Hematopoietic multipotent progenitor cell treated with erythropoietin and hydrocortisone succinate and interleukin-3 and kit ligand, for 4 days (in vitro differentiated cells): ENCODE measurements at places on chromosomes 7 and 10.

- DNase-seq = no peak
Measured at GRCh38 chr10:126147866-126148587, 240.2 kb downstream of the ADAM12 start.

DNA sequence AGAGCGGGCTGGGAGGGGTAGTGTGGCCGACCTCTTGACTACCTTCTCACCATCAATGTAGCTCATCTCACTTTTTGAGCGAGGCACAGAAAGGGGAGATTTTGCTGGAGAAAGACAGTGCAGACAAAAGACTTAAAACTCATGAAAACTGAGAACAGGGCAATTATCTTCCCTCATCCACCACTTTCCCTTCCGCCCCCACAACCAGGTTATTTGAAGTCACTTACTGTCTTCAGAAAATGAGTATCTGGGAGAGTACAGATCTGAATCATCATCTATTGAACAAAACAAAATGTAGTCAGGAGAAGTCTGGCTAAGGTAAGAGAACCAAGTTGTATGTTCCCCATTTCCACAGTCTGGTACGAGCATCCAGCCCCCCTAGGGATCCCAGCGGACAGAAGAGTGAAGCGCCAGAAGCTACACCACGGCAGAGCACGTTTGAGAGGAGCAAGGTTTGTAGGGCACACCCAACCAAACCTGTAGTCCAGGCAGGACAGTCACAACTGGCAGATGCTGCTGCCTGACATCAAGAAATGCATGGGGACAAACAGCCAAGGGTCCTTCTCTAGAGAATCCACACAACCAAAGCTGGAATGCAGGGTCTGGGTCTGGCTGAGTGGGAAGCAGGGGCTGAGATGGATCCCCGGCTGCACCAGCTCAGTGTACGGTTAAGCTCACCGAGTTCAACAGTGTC, 93.4 kb upstream of the PDLIM1 start:
- DNase-seq = no peak

DNA sequence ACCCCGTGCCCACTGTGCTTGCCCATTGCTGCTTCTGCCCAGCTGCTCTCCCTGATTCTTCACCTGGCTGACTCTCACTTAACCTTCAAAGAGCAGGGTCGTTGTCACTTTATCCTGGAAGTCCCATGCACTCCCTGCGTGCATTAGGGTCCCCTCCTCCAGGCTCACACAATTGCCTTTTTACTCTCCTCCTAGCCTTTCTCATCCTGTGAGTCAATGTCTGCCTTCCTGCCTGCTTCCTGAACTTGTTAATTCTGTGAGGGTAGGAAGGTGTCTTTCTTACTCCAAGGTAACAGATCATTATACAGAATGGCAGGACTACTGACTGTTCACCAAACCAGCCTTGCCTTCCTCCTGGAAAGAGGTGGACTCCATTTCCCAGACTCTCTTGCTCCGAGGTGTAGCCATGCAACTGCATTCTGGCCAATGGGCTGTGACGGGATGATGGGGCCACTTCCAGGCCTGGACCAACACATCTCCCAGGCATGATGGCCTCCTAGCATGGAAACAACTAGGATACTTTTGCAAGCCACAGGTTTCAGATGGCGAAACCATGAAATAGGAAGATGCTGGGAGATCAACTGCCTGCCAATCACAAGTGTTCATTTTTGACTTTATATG, 54.7 kb downstream of the ARHGAP22 start:
- DNase-seq = no peak

GRCh38 chr10:132532749-132533560, 4.6 kb upstream of the INPP5A start:
- DNase-seq = no peak

DNA sequence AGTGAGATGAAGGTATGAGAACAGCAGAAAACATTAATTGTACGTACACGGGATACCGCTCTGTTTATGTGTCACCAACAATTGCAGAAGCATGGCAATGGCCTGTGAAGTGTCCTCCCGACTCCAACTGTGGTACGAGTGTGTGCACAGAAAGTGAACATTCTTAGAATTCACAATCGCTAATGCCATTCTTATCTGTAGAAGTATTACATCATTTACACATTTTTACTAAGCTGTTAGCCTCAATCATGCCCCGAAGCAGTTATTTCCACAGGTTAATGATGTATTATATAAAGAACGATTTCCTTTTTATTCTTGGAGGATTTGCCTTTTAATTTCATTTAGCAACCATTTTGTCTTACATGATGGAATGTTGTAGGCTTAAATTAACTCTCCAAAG, 103.4 kb downstream of the EVX1 start:
- no peak for DNase-seq

DNA sequence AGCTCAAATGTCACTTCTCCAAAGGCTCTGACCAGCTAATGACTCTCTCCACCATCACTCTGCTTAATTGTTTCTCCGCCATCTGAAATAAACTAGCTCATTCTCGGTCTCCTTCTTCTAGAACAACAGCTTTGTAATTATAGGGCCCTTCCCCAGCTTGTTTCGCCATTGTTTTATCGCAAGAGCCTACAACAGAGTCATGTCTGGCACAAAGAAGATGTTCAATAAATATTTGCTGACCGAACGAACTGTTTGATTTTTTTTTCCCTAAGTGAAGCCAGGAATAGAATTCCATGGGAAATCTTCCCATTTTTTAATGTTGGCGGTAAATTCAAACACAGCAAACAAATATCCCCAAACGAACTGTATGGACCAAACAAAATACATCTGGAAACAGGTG, 63.8 kb upstream of the NMT2 start:
- DNase-seq = no peak

DNA sequence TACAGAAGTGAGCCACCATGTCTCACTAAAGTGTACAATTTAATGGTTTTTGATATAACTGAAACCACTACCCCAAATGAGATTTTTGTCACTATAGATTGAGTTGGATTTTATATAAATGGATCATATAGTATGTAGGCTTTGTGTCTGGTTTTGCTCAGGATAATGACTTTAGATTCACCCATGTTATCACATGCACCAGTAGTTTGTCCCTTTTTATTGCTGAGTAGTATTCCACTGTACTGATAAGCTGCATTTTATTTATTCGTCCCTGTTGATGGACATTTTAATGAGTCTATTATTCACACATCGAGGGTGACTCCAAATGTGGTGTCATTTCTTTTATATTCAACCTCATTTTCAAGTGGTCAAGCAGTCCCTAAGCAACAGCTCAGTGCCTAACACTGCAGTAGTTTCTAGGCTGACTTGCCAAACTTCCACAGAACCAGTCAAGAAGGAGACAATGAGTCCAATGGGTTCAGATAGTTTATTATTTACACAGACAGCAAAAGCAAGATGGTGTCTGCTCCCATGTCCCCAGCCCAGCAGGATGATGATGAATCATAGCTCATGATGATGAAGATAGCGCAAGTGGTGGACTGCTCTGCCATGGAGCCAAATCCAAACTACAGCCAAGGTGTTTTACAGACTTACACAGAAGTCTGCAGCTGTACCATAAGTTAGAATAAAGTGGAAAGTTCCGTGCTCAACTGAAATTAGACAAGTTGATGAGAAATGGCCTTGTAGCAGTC, 6.6 kb upstream of the FMC1 start:
- DNase-seq = no peak

GRCh38 chr7:116363637-116364432, 135.7 kb upstream of the CAV2 start:
- DNase-seq = no peak
